ENCODE measurements at places on chromosomes 16 and 17.
A peak's percentile ranks its signal among the peaks of the same experiment; 100 is the strongest.

- DNase-seq: peak; percentile 56
Observed at GRCh38 chr17:81481815-81482505, 30.6 kb downstream of the ACTG1 start.

- no peak for DNase-seq
Observed at GRCh38 chr16:64615630-64616280, 506.1 kb downstream of the CDH11 start.

DNA sequence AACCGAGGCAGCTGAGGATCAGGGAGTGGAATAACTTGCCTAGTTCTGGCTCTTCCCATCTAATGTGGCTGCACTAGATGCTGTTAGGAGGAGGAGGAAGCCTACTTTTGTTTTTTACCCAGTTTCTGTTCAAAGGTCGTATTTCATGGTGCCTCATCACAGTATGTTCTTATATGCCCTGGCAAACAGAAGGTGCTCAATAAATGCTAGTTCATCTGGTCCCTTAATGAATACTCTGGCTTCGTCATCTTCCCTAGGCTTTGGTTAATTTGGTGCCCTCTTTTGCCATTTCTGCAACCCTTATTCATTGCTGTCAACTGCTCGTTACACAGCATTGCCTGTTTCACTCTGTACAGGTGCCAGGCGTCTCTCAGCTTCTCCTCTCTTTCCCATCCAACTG lies 151.7 kb downstream of the WWOX start:
- no peak for DNase-seq

DNA sequence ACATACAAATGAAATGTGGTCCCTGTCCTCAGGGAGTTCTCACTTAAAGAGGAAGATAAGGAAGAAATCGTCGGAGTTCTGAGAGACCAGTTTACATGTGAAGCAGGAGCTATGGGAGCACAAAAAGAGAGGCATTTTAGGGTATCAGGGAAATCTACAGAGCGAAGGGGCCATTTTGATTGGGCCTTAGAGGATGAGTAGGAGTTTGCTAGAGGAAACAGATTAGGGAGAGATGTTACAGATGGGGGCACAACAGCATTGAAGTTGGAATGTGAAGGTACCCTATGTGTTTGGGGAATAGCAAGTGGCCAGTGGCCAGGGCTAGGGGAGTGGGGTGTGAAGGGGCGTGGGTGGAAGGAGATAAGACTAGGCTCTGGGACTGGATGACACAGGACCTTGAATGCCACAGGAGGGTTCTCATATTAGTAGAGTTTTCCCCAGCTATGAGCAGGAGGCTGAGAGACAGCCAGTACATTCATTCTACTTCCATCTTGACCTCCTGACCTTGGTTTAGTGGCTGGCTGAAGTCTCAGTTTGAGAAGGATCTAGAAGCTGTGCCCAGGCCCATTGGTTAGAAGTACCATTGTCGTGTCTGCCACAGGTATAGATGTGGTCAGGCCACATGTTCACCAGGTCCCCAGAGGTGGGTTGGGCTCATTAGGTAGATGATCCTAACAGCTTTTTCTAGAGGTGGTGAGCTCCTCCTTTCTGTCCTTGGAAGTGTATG lies 34.8 kb downstream of the CPNE2 start:
- no peak for DNase-seq

GRCh38 chr16:68987734-68988457 lies 117.6 kb upstream of the HAS3 start:
- no peak for DNase-seq

DNA sequence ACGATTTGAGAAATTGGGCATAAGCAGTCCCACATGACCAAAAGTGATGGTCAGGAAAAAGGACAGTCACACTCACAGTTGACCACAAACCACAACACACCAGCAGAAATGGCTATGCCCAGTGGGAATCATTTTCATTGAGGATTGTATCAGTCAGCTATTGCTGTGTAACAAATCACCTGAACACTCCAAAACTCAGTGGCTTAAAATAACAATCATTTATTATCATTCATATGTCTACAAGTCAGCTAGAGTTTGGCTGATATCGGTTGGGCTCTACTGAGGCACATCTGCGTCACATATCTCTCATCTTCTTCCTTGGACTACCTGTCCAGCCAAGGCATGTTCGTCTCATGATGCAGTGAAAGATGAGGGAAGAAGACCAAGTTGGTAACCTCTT lies 93.3 kb downstream of the CMC2 start:
- no peak for DNase-seq

- no peak for DNase-seq
Observed at GRCh38 chr17:39775031-39775430, 37.3 kb downstream of the GRB7 start.

DNA sequence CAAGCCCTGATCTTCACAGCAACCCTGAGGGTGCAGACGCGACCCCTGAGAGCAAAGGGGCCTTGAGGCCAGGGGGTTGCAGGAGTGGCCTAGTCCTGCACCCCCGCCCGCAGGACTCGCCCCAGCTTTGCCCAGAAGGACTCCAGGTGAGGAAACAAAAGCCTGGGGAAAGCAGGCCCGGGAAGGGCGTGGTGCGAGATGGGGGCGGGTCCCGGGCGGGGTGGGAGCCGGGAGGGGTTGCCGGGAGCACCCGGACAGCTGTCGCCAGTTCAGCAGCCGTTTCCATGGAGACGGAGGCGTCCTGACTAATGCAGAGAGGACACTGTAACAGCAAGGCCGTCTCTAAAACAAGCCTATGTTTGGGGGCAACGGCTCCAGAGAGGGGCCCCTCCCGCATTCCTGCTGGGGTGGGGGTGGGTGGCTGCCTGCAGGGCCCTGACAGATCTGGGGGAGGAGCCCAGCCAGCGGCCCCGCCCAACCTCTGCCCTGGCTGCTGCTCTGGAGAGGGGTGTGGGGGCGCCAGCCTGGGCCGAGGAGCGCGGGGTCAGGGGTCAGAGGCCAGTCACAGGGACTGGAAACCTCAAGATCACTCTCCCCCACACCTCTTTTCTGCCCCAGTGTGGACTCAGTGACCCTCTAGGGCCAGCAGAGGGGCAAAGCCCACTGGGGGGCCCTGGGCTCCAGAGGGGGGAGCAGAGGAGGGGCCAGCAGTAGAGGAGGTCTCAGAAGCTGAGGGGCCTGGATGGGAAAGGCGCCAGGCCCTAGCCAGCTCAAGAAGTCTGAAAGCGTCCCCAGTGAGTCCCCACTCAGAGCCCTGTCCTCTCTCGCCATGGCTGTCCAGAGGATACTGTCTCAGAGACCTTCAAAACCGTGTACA lies 3.1 kb upstream of the TPPP3 start:
- peak; percentile 87 for DNase-seq

GRCh38 chr17:37225465-37225864 lies 150.3 kb upstream of the C17orf78 start:
- no peak for DNase-seq

GRCh38 chr16:3637371-3637923 lies 17.0 kb upstream of the DNASE1 start:
- peak; percentile 19 for DNase-seq

Measured in upper lobe of left lung (tissue), 6 donors.